ENCODE measurements at places on chromosomes 16 and 17. TPM values are rescaled to one million over a fixed set of nuclear protein-coding genes. Genes with fewer than 3 reads are reported as not detected.

Gene DRC3
- total RNA-seq, result 5.8 TPM

GRCh38 chr16:87308826-87309225 is 8.4 kb downstream of the C16orf95 start:
- no peak for DNase-seq

GRCh38 chr16:29836623-29837022 is 16.4 kb downstream of the MVP start:
- DNase-seq, result no peak

DNA sequence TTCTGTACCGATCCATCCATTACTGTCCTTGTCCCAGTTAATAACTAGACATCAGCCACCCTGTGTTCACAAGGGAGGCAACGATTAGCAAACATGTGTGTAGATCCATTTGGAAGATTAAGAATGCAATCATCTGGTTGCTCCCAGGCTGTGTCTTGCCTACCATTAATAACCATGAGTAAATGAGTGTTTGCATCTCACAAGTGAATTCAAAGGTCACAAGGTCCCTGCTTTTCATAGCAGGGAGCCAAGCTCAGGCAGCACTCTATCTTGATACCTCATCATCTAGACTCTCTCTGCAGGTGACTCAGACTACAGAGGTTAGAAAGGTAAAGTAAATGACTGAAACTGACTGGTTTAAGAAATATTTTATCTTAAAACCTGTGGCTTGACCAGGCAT is 25.3 kb downstream of the VWA3A start:
- no peak for DNase-seq

Gene PRR29
- 1.0 TPM for total RNA-seq

- peak; percentile 86 for DNase-seq
Measured at GRCh38 chr16:546909-547770, 13.1 kb upstream of the PRR35 start.

GRCh38 chr17:70086516-70086915 is 11.5 kb downstream of the KCNJ16 start:
- no peak for DNase-seq

Gene NACA2
- total RNA-seq, result not detected

Gene HP
- 35.4 TPM for total RNA-seq

Gene ZNF771
- total RNA-seq, result 7.5 TPM

GRCh38 chr17:31310886-31311285 is 3.0 kb downstream of the EVI2B start:
- no peak for DNase-seq

DNA sequence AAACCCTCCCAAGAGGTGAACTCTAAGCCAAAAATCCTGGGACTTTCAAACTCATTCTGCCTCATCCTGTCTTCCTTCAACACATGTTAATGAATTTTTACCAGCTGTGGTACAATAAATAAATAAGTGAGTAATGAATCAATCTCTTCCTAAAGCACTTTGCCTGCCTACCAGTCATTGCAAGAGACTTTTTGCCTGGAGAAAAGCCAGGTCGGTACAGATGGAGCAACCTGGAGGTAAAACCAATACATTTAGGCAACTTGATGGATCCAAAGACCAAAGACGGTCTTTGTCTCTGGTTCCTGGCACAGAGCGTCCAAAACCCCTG is 324.2 kb downstream of the PMP22 start:
- DNase-seq, result no peak

DNA sequence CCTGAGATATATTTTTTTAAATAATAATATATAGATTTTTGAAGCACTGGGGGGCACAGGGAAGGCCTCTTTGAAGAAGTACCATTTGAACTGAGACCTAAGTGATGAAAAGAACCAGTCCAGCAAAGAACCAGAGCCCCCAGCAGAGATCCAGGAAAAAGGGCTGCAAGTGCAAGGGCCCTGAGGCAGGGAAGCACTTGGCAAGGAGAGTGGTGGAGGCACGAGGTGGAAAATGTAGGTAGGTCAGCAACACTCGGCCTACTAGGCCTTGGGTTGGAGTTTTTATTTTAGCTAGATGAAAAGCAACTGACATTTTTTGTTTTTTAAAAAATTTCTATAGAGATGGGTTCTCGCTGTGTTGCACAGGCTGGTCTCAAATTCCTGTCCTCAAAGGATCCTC is 1.6 kb upstream of the CD19 start:
- no peak for DNase-seq

DNA sequence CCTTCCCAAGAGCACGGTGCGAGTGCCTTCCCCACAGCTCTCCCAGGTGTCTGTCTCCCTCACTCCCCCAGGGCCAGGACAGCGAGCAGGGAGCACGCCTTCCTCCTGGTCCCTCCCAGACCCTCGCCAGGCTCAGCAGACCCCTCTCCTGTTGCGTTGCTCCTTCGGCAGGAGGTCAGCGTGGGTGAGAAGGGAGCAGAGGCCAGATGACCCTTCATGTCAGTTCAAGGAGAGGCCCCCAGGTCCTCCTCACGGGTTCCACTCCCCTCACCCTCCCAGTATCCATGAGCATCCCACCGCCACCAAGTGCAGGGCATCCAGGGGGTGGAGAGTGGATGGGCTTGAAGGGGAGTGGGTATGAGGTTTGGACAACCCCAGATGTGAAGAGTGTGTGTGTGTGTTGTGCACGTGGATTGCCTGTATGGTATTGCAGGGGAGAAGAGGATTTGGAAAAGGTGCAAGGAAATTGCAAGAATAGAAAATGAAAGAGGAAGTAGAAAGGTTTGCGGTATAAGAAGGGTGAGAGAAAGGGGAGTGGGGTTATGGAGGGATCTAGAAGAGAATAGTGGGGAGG is 17.7 kb downstream of the SGCA start:
- no peak for DNase-seq

Gene EFCAB13
- total RNA-seq, result 24.5 TPM

DNA sequence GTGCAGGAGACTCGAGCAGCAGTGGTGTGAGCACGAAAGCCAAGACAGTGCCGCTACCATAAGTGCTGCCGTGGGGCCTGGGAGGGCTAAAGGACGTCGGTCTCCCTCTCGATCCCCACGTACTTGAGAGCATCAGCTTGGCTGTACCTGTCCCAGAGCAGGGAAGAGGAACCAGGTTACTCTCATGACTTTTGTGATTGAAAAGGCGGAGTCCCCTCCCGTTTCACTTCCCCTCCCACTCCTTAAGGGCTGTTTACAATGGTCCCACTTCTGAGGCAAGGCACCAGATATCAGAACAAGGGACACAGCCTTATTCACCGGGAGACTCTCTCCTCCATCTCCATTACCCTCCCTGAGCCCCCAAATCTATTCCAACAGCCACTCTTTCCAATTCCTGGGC is 20.1 kb downstream of the CNTNAP1 start:
- DNase-seq, result no peak

- no peak for DNase-seq
Measured at GRCh38 chr17:41544491-41544892, 16.4 kb upstream of the KRT19 start.

Gene KRT24
- 0.53 TPM for total RNA-seq

Gene SDK2
- 10.8 TPM for total RNA-seq

DNA sequence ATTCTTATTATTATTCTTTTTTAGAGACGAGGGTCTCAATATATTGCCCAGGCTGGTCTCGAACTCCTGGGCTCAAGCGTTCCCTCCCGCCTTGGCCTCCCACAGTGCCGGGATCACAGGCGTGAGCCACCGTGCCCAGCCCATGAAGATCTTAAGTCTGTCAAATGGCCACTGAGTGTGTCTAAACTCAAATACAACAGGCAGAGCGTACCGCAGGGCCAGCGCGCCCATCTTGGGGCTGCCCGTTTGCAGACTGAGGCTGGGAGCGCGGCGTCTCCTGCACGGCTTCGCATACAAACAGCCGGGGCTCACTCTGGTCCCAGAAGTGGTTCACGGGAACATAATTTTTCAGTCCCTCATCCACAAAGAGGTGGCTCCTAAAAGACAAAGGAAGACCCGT is 30.3 kb downstream of the TMEM204 start:
- no peak for DNase-seq

Gene KCNJ12
- 1.0 TPM for total RNA-seq

DNA sequence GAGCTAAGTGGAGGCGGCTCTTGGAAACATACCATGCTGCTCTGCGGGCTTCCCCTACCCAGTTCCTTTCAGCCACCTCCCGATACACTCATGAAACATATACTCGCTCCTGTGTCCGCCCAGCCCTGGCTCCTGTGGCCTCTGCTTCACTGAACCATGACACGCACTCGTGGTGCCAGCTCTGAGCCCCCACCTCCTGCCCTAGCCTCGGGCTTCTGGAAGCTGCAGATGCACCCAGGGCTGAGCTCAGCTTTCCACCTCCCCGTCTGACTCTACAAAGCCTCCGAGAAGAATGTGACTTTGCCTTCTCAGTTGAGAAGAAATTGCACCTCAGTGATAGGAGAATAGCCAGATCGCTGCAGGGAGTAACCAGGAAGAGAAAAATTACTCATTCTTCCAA is 11.0 kb downstream of the CALB2 start:
- DNase-seq, result no peak

GRCh38 chr16:57689762-57690558 is 4.6 kb upstream of the DRC7 start:
- DNase-seq, result no peak

DNA sequence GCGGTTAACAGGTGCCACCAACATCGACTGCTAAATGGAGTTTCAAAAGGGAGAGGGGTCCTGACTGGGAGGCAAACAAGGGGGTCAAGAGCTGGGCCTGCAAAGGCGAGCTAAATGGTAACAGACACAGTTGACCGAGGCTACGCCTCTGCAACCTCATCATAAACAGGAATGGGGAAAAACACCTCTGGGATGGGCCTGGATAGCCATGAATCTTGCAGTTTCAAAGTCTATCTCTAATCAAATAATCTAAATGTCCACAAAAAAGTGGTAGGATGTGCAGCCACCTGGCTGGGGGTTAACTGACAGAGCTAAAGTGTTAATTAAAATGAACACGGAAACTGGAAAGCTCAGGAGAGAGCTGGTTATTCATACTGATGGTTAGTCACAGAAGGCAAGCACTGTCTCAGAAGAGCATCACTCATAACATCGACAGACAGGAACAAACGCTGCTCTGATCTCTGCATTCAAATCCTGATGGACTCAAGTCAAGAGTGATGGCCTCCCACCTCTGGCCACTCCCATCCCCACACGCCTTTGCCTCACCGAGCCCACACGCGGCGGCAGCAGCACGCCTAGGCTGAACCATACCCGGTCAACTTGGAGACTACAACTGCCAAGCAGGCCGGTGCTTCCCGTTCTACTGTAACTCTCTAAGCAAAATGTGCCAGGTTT is 56.3 kb downstream of the CREBBP start:
- no peak for DNase-seq

- no peak for DNase-seq
Measured at GRCh38 chr17:42184713-42185620, at the start of gene HCRT. Gene HCRT (minus strand): TSS chr17:42185452. CDS start chr17:42185365, 87 bp downstream.

- no peak for DNase-seq
Measured at GRCh38 chr17:44177640-44178039, 7.1 kb downstream of the ASB16 start.

Gene SSTR5
- not detected for total RNA-seq

Gene BRICD5
- total RNA-seq, result 9.9 TPM

GRCh38 chr16:58678716-58679115 is 5.9 kb downstream of the SLC38A7 start:
- no peak for DNase-seq

Gene CPHXL
- not detected for total RNA-seq

Gene CACNG3
- not detected for total RNA-seq

Gene MYCBPAP
- 3.3 TPM for total RNA-seq

DNA sequence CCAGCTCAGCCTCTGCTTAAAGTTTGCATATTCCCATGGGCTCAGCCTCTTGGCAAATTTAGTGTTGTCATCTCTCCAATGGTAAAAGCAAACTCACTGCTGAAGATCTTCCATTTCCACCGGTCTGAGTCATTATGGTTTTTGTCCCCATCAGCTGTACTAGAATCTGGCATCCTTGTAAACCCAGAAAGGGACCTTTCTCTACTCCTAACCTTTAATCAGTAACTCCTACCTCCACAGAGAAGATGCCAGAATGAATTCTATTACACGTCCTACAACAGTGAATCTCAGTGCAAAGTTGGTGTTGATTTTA is 45.8 kb downstream of the ZNF652 start:
- no peak for DNase-seq

Gene TPSG1
- total RNA-seq, result 0.45 TPM

Gene GDPD1
- 4.1 TPM for total RNA-seq

DNA sequence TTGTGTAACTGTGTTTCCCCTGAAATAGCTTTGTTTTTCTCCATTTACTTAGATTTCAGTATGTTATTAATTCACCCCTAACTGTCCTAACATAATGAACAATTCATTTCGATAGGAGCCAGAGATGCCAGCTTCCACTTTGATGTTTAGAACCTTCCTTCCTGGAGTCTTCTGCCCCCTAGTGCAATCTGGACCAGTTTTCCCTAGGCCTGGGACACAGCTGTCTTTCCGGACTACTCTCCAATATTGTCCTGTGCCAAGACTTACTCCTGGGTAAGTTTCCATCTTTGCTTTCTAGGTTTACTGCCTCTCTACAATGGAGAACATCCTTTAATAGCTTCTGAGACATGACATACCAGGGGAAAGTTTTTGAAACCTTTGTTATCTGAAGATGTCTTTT is 12.8 kb downstream of the RECQL5 start:
- DNase-seq, result no peak

DNA sequence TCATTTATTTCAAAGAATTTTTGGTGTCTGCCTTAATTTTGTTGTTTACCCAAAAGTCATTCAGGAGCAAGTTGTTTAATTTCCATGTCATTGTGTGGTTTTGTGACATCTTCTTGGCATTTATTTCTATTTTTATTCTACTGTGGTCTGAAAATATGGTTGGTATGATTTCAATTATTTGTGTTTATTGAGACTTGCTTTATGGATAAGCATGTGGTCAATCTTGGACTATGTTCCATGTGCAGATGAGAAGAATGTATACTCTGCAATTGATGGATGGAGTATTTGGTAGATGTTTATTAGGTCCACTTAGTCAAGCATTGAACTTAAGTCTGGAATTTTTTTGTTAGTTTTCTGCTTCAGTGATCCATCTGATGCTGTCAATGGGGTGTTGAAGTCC is 383.0 kb downstream of the PMP22 start:
- DNase-seq, result no peak

DNA sequence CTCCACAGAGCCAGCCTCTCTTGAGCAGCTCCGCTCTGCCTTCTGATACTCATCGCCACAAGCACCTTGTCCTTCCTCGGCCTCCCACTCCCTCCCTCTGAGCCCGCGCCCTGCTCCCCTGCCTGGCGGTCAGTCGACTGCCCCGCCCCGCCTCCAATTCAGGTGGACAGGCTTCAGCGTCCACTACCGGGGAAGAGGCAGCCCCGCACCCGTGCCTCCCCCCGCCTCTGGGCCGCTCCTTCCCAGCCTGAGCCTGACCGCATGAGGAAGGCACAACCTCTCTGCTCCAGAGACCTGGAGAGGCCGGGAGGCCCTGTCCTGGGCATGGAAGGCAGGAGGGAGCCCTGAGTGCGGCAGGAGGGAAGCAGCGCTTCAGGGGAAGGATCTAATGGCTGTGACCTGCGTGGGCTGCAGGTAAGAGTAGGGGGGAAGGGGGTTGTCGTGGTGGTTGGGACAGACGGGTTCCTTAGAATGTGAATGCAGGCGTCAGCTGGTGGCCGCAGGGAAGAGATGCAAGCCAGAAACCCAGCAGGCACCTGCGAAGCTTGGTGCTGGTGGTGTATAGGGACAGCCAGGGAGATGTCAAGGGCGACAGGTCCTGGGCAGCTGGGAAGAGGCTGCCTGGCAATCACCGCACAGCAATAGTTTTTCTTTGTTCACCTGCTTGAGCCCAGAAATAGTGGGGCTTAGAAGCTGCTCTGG is 3.0 kb upstream of the SLC6A4 start:
- no peak for DNase-seq

All from sciatic nerve (tissue), 2 donors.